A673 (cell line): ENCODE measurements at places on chromosomes 5 and 9.

DNA sequence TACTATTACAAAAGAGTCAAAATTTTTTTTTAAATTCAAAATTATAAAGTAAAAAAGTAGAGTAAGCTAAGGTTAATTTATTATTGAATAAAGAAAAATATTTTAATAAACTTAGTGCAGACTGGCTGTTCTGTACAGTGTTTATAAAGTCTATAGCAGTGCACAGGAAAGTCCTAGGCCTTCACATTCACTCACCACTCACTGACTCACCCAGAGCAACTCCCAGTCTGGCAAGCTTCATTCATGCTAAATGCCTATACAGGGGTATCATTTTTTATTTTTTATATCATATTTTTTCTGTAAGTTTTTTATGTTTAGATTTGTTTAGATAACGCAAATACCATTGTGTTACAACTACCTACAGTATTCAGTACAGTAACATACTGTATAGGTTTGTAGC lies 700.7 kb upstream of the GRAMD2B start:
- DNase-seq = no peak

DNA sequence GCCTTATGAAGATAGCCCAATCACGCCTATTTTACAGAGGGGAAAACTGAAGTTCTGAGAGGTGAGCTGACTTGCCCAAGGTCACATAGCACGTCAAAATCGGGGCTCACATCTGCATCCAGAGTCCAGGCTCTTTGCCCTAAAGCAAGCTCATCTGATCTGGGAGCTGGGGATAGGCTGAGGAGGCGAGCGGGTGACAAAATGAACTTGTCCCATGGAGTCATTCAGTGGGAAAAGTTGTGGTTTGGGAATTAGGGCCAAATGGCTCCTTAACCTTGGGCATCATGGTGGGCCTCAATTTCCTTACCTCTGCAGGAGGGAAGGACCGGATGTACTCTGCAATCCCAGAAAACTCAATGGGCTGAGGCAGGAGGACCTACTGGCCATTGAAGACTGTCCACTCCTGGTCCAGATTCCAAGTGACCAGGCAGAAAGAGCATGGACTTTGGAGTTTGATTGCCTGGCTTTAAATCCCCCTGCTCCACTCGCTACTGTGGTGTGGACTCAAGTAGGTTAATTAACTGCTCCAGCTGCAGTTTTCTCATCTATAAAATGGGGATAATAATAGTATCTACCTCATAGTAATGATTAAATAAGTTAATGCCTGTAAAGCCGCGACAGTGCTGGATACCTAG lies 160.4 kb downstream of the RGS3 start:
- DNase-seq = no peak

DNA sequence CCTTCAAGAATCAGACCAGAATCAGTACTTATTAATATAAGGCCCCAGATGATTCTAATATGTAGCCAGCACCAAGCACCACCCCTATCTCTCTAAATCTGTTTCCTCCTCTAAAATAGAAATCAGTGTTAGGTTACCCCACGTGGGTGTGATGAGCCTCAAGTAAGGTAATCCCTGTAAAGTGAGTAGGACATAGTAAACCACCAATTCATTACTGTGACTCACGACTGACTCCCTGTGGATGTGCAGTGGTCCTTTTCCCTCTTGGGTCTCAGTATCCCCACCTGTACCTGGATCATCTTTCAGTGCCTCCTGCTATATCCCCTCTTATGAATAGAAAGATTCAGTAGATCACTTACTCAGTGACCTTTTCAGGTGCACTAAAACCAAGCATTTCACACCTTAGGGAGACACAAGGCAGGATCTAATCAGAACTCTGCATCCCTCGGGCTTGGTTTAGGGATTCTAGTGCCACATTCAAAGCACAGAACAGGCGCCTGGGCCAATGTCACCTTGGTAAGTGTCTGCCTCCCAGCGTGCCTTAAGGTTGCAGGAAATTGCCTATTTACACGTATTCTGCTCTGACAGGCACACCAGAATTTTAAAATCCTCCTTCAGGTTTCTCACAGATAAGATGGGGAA lies 12.2 kb upstream of the ALDH1B1 start:
- DNase-seq = no peak

GRCh38 chr5:32278406-32278805 lies 34.3 kb downstream of the MTMR12 start:
- DNase-seq = no peak

- no peak for DNase-seq
These were observed 1.3 kb upstream of the OR13J1 start for GRCh38 chr9:35871545-35871944.
